Ovary (tissue), 10 donors: ENCODE measurements at places on chromosomes 3 and 15. TPM values are rescaled to one million over a fixed set of nuclear protein-coding genes. Genes with fewer than 3 reads are reported as not detected.

- H3K4me3 ChIP-seq, result no peak overlapping the region
- no peaks in the 10 kb centered on the region for H3K27me3 ChIP-seq
- no peak overlapping the region for H3K27ac ChIP-seq
- H3K36me3 ChIP-seq, result no peaks in the 10 kb centered on the region
- no peak for DNase-seq
- no peaks in the 10 kb centered on the region for H3K4me1 ChIP-seq
Measured at GRCh38 chr3:154842536-154842935, 237.6 kb upstream of the MME start.

- H3K36me3 ChIP-seq, result no peaks in the 10 kb centered on the region
- H3K4me1 ChIP-seq, result peaks cover 3% of the 10 kb centered on the region
- H3K27me3 ChIP-seq, result no peaks in the 10 kb centered on the region
- no peak overlapping the region for H3K4me3 ChIP-seq
- no peak overlapping the region for H3K27ac ChIP-seq
- no peak for DNase-seq
Measured at GRCh38 chr3:72739531-72740466, 108.4 kb downstream of the SHQ1 start.

GRCh38 chr3:183129243-183129642 is 29.9 kb upstream of the MCCC1 start:
- H3K36me3 ChIP-seq, result no peaks in the 10 kb centered on the region
- no peaks in the 10 kb centered on the region for H3K4me1 ChIP-seq
- no peaks in the 10 kb centered on the region for H3K27me3 ChIP-seq
- DNase-seq, result no peak
- H3K4me3 ChIP-seq, result no peak overlapping the region
- H3K27ac ChIP-seq, result no peak overlapping the region

DNA sequence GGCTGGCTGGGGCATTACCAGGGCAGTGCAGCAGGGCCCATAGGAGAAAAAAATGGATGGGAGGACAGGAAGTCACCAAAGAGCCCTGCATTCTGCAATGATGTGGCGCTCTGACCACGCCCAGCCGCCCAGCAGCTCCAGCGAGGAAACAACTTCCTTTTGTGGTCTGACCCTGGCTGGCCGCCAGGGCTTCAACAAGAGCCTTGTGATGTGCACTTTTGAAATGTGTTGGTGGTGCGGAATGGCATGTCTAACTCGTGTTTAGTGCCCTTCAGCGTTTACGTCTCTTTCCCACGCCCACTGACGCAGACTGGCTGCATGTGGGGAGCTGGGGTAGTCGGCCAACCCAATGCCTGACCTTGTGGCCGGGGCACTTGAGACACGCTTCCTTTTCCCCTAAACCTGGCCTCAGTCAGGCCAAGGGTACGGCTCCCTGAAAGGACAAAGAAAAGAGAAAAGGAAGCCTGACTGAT is 81.9 kb upstream of the CTNNB1 start:
- no peak overlapping the region for H3K27ac ChIP-seq
- H3K36me3 ChIP-seq, result no peaks in the 10 kb centered on the region
- H3K4me1 ChIP-seq, result no peaks in the 10 kb centered on the region
- DNase-seq, result peak; percentile 52
- H3K27me3 ChIP-seq, result no peaks in the 10 kb centered on the region
- no peak overlapping the region for H3K4me3 ChIP-seq

The SLTM gene
- total RNA-seq, result 63.1 TPM

- DNase-seq, result no peak
- no peaks in the 10 kb centered on the region for H3K27me3 ChIP-seq
- H3K36me3 ChIP-seq, result no peaks in the 10 kb centered on the region
- no peak overlapping the region for H3K4me3 ChIP-seq
- H3K27ac ChIP-seq, result no peak overlapping the region
Measured at GRCh38 chr15:79987569-79987955, 16.6 kb upstream of the BCL2A1 start.
